ENCODE measurements at places on chromosomes 1 and 21. TPM values are rescaled to one million over a fixed set of nuclear protein-coding genes. Genes with fewer than 3 reads are reported as not detected.

GRCh38 chr1:149903836-149904491 lies 4.6 kb downstream of the BOLA1 start:
- no peak for DNase-seq

The PALMD gene
- total RNA-seq, result 71.1 TPM

DNA sequence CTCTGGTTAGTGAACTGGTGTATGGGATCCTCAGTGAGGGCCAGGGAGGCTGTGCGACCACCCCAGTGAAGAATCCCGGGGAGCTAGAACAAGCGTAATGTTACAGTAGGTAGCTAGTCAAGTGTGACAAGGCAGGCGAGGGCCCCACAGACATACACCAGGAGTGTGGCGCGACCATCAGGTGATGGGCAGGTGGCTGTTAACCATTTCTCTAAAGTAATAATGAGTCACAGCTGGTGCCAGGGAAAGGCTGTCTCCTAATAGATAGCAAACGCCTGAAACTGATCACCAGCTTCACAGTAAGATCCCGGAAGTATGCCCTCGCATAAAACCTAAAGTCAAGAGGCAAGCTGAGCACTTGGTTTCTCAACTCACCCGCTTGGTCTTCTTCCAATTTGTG lies 40.5 kb upstream of the TARBP1 start:
- DNase-seq, result no peak

GRCh38 chr21:40639616-40640194 lies 207.3 kb downstream of the DSCAM start:
- no peak for DNase-seq

The HDAC1 gene
- total RNA-seq, result 108 TPM

- DNase-seq, result peak; percentile 30
These were observed 232.9 kb upstream of the SGIP1 start for GRCh38 chr1:66300972-66301451.

DNA sequence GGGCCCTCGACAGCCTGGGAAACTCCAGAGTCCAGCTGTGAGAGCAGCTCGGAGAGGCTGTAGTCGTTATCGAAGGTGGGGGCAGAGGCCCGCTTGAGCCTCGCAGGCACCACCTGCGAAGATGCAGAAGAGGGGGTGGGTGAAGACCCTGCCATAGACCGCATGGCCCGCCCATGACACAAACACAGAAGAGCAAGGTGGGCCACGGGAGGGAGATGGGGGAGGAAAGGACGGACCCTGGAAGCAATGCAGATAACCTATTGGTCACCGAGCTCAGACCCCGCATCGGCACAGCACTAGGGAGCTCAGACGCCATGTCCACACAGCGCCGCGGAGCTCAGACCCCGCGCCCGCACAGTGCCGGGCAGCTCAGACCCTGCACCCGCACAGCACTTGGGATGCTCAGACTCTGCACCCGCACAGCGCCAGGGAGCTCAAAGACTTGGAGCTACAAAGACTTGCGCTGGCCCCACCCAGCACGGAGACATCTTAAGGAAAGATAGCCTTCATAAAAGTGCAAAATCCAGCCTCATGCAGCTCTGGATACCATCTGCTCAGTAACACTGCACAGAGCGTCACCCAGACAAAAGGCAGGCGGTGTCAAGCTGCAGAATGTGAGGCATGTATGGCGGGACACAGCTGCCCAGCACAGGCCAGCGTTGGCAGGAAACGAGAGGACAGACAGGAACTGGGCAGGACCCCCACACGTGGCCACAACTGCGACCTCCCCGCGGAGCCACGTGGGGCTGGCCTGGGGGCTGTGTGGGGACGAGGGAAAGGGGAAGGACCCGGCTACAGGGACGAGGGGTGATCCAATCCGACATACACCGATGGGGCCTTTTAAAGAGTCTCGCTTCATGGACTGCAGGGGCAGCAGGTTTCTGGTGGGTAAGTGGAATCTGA lies 22.6 kb downstream of the RIPK4 start:
- DNase-seq, result no peak

GRCh38 chr1:224736619-224737352 lies 120.7 kb downstream of the CNIH3 start:
- DNase-seq, result no peak

The RPF1 gene
- total RNA-seq, result 42.9 TPM

- DNase-seq, result no peak
These were observed 52.5 kb downstream of the RASAL2 start for GRCh38 chr1:178146436-178146835.

DNA sequence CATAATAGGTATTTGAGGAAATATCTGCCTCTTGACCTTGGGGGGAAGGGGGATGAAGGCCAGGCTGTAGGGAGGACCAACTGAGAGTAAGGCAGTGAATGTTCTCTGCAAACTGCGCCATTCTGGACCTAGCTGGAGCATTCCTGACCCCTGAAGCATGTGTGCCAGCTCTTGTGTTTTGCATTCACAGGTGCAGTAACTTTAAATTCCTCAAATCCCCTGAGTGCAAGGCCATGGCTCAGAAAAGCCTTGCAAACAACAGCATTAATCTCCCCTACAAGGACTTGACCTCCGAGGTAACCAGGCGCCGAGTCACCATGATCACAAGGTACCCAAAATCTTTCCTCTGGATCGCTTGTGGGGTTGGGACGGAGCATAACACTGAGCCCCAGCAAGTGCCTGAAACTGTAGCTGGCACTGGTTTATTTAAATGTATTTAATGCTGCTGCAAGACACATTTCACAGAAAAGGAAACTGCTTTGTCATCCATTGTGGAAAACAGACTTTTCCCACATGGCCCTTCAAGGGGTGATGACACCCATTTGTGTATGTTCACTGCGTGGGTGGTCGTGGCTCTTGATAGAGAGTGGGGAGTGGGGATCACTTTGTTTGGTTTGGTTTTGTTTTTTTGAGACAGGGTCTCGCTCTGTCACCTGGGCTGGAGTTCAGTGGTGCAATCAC lies 1.7 kb downstream of the MYOCOS start:
- no peak for DNase-seq

- peak; percentile 59 for DNase-seq
These were observed 14.3 kb downstream of the THBS3 start for GRCh38 chr1:155193275-155193990.

DNA sequence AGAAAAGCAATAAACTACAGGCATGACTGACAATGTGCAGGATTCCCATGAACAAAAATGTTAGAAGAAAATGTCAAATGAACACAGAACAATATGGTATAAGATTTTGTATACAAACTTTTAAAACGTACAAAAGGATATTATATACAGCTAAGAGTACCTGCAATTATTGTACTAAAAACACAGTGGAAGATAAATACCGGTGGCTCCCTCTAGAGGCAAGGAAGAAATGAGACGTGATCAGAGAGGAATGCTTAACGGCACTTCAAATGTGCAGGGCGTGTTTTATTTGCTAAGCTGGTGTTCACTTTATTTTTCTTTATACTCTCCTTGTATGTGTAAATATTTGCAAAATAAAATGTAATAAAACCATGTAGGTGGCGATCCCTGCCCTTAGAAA lies 191.8 kb upstream of the SAMSN1 start:
- DNase-seq, result no peak

DNA sequence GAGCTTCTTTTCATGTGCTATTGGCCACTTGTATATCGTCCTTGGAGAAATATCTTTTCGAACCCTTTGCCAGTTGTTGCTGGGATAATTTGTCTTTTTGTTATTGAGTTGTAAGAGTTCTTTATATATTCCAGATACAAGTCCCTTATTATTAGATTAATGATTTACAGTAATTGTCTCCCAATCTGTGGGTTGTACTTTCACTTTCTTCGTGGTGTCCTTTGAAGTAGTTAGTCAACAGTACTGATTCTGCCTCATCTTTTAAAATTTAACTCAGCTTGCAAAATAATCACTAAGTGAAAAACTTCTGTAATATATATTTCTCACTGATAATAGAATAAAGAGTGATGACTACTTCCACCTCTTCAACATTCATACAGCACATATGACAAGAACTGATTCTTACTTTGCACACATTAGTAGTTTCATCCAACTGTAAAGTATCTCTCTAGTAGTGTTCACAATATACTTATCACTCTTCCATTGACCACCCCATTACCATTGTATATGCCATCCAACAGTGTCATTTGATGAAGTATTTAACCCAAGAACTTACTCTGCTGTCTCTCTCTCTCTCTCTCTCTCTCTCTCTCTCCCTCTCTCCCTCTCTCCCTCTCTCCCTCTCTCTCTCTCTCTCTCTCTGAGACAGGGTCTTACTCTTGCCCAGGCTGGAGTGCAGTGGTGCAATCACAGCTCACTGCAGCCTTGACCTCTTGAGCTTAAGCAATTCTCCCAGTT lies 104.2 kb upstream of the DMRTA2 start:
- no peak for DNase-seq

DNA sequence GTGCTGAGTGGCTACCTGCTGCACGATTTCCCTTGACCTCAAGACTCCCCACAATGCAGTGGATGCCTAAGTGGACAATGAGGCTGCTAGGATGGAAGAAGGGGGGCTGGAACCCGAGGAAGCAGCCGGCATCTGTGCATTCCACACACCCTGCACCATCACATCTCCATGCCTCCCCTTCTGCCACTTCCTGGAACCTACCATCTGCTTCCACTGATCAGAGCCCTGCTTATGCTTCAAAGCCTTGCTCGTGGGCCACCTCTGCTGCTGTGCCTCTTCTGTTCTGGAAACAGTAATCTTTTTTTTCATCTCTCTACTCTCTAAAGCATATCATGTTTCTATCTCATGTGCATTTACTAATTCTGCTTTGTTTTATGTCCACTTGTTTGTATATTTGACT lies 66.2 kb upstream of the WDR26 start:
- DNase-seq, result no peak

DNA sequence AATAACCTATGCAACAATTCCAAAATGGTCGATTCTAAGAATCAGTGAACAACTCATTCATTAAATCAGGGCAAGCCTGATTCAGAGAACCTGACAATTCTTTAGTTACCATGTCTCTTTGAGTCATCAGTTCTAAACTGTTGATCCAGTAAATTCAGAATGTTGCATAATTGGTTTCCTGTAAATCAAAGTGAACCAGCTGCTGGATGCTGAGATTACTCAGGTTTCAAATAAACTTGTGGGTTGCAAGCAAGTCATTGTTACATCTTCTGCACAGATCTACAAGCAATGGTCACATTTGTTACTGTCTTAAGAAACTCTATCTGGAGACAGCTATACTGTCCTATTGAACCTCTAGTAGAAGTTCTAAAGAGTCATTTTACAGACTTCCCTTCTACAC lies 16.5 kb downstream of the PLA2G2D start:
- DNase-seq, result no peak

The TFF3 gene
- not detected for total RNA-seq
